ENCODE measurements at places on chromosomes 1 and 21. TPM values are rescaled to one million over a fixed set of nuclear protein-coding genes. Genes with fewer than 3 reads are reported as not detected.

- DNase-seq = no peak
Observed at GRCh38 chr1:94013367-94013878, 104.2 kb upstream of the GCLM start.

DNA sequence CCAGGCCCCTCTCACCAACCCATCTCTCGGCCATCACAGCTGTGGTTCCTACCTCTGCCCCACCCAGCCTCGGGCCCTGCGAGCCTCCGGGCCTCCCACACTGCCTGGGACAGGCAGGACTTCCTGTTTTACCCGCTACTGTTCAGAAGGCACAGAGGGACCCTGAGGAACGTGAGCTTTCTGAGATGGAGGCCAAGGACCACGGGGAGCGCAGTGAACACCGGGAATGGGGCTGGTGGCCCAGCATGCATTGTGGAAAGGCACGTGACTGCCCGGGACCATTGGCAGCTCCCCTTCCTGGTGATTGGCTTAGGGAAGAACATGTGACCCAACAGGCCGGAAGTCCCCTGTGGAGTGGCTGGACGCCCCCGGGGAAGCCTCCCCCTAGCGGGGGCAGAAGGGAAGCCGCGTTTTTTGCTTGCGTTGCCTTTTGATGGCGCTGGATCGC is 7.0 kb downstream of the S100B start:
- DNase-seq = no peak

DNA sequence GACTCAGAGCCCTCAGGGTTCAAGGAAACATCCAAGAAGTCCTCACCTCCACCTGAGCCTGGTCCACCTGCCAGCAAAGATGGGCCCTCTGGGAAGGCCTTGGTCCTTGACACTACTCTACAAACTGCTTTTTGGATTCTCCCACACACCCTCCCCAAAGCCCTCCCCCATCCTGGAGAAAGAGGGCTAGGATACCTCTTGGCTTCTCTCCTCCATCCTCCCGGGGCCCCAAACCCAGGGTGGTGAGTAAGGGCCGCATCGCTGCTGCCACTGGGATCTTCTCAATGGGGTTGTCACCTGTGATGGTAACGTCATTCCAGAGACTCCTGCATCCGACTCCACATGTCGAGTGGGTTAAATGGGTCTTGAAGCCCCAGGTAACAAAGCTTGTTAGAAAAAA is 26.6 kb downstream of the MATN1 start:
- no peak for DNase-seq

DNA sequence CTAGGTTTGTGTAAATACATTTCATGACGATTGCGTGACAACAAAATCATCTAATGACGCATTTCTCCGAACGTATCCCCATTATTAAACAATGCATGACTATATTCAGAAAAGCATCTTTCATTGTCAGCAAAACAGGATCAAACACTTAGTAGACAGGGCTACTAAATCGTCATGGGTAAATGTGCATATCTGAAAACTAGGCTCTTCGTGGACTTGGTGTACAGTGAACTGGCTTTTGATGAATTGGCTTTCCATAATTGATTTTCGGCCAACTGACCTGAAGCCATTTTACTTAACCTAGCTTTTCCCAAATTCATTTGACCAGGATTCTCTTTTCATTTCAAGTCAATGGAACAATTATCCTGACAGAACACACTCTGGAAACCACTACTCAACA is 665.0 kb downstream of the SMYD3 start:
- no peak for DNase-seq

GRCh38 chr21:42164064-42164789 is 54.7 kb upstream of the ABCG1 start:
- DNase-seq = peak; percentile 38

DNA sequence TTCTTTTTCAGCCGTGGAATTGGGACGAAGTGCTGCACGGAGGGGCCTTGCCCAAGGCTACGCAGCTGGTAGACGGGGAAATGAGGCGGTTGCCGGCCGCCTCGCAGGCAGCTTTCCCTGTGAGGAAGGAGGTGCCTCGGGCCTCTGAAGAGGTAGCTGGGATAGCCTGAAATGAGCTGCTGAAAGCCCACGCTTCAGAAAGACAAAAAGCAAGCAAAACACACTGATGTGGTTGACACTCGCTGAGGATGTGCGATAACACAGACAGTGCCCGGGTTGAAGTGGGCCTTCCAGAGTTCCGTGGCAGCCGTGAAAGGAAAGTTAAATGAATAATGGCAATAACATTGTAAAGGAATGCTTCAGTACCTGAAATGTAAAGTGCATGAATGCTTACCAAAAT is 47.2 kb downstream of the S1PR1 start:
- DNase-seq = peak; percentile 12

DNA sequence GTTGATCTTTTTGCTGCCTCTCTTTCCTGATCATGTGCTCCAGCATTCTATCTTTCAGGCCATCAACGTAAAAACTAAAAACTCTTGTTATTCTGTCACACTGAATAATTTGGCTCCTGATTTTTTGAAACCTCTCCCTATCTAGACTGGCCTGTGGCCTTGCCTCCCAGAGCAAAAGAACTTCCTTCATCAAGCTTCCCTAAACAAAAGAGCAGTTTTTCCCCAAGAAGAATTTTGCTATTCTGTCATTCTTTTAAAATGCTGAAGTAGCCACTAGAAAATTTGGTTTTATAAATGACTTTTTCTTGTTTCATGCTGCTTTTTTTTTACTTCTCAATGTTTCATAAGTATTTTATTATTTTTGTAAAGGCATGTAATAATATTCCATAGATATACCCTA is 37.1 kb upstream of the CR2 start:
- no peak for DNase-seq

DNA sequence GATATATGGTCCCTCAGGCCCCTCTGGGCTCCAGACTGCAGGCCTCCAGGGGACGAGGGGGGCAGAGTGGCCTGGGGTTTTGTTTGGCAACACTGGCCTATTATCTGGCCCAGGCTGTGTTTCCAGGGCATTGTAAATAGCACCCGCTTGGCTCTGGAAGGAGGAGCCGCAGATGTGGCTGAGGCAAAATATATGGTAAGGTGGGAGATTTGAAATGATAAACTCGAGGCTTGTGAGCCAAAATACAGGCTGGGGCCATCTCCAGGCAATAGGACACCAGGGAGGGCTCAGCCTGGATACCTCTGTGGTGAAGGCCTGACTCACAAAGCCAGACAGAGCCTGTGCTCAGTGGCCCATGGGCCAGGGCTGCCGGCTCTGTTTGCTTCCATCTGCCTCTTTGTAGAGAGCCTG is 14.0 kb downstream of the NAV1 start:
- DNase-seq = no peak

- DNase-seq = no peak
Observed at GRCh38 chr1:39566441-39567137, 10.0 kb downstream of the PABPC4 start.

DNA sequence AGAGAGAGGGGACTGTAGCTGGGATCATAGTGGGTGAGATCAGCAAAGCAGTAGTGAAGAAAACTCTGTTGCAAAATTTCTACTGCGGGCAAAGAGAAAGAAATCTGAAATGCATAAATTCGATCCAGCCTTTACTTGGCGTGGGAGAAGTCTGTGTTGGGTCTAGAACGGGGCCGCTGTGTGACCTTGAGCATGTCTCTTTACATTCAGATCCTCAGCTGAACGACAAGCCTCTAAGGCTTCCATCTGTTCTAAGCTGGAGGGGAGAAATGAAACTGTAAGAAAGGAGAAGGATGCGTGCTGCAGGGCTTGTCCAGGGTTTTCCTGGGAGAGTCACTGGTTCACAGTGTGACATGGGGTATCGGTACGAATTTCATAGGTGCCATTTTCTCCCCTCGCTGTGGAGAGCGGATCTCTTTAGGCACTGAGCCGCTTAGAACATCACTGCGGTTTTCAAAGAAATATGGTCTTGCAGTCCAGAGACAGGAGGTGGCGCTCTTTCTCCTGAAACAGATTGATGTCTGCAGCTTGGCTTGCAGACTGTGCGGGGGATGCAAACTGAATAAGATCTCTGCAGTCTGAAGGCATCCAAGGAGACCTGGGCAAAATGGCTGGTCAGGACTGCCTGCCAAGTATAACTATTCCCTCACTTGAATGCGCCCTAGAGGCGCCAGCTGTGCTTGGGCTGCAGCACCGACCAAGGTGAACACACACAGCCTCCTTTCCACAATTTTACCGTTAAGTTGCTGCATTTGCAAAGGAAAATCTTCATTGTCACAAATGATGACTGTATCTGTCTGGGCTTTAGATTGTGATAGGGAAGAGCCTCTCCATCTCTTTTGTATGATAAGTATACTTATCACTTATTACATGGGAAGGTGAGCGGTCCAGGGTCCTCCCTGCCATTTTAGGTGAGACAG is 104.1 kb downstream of the XCL2 start:
- DNase-seq = peak; percentile 89

- DNase-seq = peak; percentile 5
Observed at GRCh38 chr1:162070094-162070748, 730 bp downstream of the NOS1AP start.

- no peak for DNase-seq
Observed at GRCh38 chr1:6225651-6226050, 10.1 kb downstream of the ICMT start.

Gene ENSA
- total RNA-seq = 249 TPM

Gene ROR1
- not detected for total RNA-seq

Gene FNDC5
- not detected for total RNA-seq

Gene NHLH2
- total RNA-seq = not detected

Gene CALML6
- total RNA-seq = 0.46 TPM

Gene OR2M3
- not detected for total RNA-seq

All from CD8-positive, alpha-beta memory T cell (primary cell).